ENCODE measurements at places on chromosomes 5 and 9.
A peak's percentile ranks its signal among the peaks of the same experiment; 100 is the strongest.

DNA sequence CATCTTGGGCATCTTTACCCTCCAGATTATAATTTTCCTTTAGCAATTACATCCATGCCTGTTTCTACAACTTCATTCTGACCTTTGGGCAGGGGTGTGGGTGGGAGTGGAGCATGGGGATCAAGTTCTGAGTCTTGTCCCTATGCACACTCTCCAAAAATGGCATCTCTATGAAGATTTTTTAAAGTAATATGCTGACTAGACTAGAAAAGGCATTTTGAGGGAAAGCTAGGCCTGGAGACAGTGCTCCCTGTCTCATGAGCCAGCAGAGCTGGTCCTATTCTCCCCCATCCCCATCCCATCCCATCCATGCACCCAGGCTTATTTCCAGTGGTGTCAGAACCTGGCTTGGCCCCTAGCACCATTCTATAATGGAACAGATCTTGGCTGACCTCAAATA, 398.0 kb upstream of the SLC24A2 start:
- no peak for DNase-seq

DNA sequence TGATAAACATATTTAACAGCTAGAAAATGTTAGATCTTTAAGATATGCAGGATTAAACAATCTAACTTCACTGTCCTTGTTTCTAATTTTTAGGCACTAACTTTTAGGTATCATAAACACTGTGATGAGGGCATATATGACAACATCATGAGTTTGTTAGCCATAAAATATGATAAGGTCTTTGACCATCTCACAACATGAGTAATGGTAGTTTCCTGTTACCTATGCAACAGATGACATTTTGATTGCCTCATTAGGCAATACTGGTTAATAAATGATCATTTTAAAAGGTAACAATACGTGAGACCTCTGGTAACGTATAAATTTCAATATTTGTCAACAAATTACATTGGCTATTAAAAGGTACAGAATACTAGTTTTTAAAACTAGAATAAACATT, 613.5 kb downstream of the PDE4D start:
- no peak for DNase-seq

DNA sequence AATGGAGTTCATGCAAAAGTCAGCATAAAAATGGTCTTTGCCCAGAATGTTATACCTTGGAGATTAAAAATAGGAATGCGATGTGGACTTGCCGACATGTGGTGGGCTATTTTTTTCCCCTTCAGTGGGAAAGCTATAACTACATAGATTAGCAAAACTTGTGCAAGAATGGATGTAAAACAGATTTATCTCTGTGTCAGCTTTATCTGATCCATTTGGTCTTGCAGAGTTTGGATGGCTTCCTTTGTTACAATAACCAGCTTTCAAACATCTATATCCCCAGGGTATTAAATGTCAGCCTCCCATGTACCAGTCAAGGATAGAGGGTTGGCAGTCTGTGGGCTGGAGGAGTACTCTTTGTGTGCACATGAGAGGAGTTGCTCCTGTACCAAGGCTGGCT, 284.9 kb downstream of the TMEM38B start:
- DNase-seq, result no peak

DNA sequence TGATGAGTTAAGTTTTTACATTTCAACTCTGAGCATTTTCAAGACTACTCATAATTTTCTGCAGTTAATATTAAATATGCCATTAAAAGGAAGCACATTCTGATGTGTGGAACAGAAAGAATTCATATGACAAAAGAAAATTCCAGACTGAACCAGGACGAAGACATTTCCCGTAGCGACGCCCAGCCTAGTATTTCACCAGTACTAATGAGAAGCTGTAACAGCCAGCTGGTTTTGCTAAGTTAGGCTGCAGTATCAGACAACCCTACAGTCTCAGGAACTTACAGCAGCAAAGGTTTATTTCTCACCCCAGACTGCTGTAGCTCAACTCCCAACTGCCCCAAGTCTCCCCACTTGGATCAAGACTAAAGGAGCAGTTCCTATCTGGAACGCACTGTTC, 91.6 kb downstream of the TMEM174 start:
- DNase-seq, result no peak

DNA sequence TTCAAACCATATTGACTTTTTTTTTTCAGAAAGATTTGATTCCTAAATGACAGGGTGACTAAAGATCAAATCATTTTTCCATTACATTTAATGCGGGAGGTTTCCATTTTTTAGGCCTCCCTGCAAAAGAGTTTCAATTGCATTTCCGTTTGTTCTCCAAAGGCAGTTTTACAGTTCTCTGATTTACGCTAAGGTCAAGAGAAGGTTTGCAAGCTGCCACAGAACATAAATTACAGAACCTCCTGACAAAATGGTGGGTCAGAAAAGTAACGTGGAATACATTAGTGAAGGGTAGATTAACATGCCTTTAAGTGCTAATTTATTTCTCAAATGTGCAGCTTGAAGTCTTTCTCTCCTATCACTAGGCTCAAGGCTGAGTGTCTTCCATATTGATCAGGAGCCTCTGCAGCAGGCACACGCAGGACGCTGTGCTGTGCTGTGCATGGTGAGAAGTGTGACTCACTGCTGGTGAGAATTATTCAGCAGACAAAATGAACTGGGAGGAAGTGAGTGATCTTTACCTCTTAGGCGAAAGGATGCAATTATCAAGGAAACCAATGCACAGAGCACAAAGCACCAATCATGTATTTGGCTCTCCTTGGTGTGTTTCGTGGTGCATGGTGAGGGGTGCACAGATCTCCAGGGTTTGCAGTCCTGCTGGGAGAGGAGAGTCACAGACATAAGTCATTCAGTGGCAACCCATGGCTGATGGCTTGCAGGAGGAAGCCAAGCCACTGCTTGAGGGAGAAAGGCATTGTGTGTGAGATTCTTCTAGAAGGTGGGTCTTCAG, 136.3 kb downstream of the TENT4A start:
- peak; percentile 48 for DNase-seq

- no peak for DNase-seq
Observed at GRCh38 chr5:173016598-173017046, 33.1 kb downstream of the ATP6V0E1 start.

- no peak for DNase-seq
Observed at GRCh38 chr9:94806307-94806893, 79.9 kb downstream of the AOPEP start.

DNA sequence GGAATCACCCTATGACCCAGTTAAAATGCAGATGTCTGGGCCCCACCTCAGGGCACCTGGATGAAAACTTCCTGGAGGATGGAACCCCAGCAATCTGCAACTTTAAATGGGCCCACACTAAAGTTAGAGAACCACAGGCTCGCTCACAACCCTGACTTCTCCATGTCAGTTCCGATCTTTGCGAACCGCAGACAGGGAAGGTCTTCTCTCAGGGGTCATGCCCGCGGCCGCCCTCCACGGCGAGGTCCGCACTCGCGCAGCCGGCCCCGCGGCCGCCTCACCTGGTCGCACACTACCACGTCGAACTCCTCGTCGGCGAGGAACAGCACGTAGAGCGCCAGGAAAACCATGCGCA, 499 bp downstream of the ALG2 start:
- DNase-seq, result no peak
